ENCODE measurements at places on chromosomes 16 and 17.

GRCh38 chr16:68447653-68448359 lies 502 bp downstream of the SMPD3 start:
- no peak for DNase-seq

GRCh38 chr16:87266846-87267245 lies 50.3 kb downstream of the C16orf95 start:
- DNase-seq, result no peak

GRCh38 chr16:9966569-9967157 lies 215.6 kb downstream of the GRIN2A start:
- no peak for DNase-seq

DNA sequence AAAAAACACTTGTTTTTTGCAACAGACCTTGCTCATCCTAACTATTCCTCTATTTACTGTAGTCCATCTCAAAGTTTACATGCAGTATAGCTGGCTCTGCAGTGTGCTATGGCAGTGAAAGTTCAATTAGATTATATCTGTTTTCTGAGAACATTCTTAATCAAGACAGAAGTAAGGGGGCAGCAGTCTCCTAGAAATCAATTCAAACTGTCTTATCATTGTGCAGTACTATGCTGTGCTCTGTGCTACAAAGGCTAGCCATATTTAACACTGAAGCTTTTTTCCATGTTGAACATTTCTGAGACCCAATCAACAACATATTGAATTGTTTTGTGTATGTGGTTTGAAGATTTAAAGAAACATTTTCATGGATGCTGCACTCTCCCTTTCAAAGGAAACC lies 11.4 kb downstream of the NETO2 start:
- no peak for DNase-seq

GRCh38 chr17:57785022-57785421 lies 39.9 kb upstream of the CCDC182 start:
- no peak for DNase-seq

GRCh38 chr17:48600244-48601098 lies 4.3 kb downstream of the HOXB6 start:
- DNase-seq, result no peak

DNA sequence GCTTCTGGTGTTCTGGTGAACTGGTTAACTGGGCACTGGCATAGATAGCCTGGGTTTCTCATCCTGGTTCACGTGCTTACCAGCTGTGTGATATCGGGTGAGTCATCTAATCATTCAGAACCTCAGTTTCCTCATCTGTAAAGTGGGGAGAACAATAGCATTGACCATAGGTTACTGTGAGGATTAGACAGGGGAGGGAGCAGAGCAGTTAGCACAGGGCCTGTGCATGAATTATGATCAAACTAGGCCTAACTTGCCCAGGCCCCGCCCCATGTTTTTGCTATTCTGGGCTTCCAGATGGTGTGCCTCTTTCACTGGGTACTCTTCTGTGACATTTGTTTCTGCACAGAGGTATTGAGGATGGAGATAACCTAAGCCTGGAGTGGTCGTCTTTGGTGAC lies 4.6 kb upstream of the KLHL36 start:
- DNase-seq, result no peak

GRCh38 chr16:65548470-65548869 lies 426.6 kb upstream of the CDH11 start:
- DNase-seq, result no peak

DNA sequence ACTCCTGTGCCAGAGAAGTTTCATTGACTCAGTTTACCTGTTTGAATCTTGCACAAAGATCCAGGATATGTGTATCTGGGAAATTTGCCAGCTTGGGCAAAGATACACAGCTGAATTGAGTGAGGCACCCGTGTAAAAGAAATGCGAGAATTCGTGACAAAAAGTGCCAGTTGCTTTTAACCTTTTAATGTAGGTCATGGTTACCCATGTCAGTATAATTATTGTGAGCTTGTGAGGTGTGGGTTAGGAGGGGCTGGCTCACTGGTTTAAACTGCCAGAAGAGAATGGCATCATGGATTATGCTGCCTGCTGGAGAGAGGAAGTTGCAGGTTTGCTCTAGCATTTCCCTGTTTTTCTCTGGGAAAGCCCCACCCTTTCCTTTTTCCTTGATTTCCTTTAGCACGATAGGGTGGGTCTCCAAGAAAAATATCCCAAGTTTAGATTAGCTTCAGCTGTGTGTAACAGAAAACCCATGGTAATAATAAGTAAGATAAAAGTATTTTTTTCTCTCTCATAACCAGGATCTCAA lies 24.8 kb upstream of the NDRG4 start:
- DNase-seq, result no peak

GRCh38 chr16:19431636-19432340 lies 14.1 kb downstream of the TMC5 start:
- no peak for DNase-seq

DNA sequence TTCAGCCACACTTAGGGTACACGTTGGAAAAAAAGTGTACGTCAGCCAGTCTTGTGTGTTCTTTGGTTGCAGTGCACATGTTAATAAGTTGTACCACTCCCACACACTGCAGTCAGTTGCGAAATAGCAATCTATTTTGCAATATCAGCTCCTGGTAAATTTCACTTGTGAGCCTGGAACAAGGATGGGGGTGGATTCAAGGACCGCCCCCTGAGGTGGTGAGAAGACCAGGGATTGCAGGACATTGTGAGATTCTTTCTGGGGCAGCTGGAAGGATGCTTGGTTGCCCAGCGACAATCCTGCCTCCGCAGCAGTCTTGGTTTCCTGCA lies 78.6 kb upstream of the ZFHX3 start:
- no peak for DNase-seq

DNA sequence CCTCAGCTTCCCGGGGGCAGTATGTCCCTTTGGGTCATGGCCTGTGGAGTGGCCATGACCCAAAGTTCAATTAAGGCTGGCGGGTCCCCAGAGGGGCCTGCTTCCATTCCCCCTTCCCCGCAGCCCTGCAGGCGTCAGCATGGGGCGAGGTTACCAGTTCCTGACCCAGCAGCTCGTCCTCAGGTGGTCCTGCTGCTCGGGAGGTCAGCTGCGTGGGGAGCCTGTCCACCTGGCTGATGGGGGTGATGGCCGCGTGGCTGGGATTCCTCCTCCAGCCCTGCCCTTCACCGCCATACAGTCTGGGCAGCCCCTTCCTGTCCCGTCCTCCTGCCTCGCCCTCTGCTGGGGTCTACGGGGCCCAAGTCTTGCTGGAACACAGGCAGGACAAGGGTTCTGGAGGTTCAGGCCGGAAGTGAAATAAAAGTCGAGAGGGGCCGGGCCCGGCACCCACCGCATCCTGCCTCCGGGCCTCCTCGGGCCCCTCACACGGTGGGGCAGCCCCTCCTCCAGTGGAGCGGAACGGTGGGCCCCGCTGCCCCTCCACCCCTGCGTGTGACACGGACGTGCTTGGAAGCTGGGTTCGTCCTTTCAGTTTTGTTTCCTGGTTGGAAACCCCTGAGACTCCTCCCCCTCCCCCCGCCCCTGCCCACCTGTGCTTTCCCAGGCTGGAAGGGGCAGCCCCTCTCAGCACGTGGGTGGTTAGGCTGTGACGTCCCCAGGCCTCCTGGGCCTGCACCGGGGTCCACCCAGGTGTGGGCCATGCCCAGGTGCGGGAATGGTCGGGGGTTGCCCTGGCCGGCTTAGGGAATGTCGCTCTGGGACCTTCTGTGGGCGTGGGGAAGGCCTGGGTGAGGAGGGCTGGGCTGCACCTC lies 6.8 kb downstream of the UBALD2 start:
- no peak for DNase-seq

DNA sequence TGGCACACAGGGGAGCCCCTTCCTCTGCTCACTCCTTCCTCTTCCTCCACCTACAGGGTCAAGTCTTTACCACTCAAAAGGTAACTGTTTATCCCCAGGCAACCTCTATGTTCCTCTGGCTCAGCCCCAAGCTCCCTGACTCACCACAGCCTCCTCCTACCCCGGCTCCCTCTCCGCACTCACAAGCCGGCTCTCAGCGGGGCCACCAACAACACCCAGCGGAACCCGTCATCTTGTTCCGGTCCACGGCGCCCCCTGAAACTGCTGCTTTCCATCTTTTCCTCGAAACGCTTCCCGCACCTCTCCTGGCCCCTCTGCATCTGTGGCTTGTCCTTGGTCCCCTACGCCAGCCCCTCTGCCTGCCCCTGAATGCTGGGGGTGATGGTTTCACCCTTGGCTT lies 58.4 kb downstream of the NXN start:
- DNase-seq, result no peak

GRCh38 chr16:88533381-88533917 lies 36.8 kb upstream of the ZC3H18 start:
- DNase-seq, result no peak

GRCh38 chr17:33639103-33639880 lies 346.2 kb upstream of the ASIC2 start:
- no peak for DNase-seq

- no peak for DNase-seq
These were observed 73.6 kb downstream of the SOCS1 start for GRCh38 chr16:11182411-11182810.

GRCh38 chr16:86020971-86021370 lies 122.0 kb downstream of the IRF8 start:
- DNase-seq, result no peak

- DNase-seq, result no peak
These were observed 9.8 kb downstream of the TMEM208 start for GRCh38 chr16:67236563-67237395.

- DNase-seq, result no peak
These were observed 320.1 kb downstream of the CBLN1 start for GRCh38 chr16:48961546-48961945.

GRCh38 chr16:77705351-77705750 lies 17.0 kb upstream of the NUDT7 start:
- no peak for DNase-seq

- no peak for DNase-seq
These were observed 130.4 kb downstream of the SLC39A11 start for GRCh38 chr17:72962106-72962505.

DNA sequence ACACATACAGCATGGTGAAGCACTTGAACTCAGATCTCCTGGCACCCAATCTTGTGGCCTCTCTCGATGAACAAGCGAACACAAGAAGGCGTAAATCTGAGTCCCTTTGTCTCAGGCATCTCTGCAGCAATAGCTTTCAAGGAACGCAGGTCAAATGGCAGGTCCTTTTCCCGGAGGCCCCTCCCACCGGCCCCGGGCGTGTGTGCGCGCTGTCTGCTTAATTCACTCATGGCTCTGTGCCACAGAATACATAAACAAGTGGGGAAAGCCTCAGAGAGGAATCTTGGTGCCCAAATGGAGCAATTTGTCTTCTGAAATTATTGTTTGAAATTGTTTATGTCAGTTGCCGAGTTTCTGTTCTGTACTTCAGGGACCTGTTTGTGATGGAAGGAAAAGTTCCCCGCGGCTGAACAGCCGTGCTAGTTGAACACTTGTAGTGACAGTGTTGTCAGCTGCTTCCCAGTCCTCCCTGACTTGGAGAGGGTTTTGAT lies 14.8 kb downstream of the MYOCD start:
- DNase-seq, result no peak

DNA sequence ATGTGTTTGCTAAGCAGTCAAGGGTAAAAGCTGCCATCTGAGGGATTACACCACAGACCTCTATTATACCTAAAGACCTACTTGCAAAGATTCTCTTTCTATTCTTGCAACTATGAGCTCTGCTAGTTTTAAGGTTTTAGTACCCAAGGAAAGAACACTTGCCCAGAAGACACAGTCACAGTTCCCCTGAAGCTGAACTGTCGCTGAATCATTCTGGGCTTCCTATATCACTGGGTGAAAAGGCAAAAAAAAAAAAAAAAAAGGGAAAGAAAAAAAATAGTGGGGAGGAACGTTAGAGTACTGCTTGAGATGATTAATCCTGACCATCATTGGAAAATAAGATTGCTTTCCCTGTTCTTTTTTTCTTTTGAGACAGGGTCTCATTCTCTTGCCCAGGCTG lies 37.9 kb downstream of the LYRM1 start:
- DNase-seq, result no peak

DNA sequence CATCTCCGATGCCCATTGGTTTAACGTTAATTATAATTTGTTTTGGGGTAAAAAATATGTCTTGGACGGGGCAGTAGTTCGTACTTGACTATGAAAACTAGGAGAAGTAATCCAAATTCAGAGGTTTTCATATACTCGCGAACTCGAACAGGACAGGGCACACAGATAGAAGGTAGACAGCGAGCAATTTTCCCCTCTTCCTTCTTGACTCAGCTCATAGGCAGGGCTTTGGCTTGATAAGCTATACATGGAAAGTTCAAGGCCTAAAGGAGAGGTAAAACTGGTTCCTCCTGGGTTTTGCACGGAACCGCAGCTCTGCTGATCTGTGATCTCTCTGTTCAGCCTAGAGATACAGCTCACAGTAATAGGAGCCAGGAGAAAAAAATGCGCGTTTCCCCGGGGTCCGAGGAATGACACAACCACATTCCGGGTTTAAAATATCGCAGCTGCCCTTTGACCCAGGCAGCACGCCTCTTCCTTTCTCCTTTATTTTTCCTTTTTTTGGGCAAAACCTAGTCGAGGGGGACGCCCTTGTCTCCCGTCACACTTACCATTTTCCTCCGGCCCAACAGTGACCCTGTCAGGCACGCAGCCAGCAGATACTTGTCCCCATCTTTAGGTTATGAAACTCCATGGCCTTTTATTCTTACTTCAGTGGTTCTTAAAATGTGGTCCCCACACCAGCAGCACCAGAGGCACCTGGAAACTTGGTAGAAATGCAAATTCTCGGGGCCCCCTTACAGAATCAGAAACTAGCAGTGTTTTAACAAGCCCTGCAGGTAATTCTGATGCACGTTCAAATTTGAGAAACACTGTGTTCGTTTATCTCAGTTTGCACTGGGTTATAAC lies 1.7 kb upstream of the LASP1 start:
- DNase-seq, result no peak

- no peak for DNase-seq
These were observed 279.6 kb upstream of the AXIN2 start for GRCh38 chr17:65841089-65841488.

GRCh38 chr17:72393553-72393952 lies 272.7 kb downstream of the SOX9 start:
- DNase-seq, result no peak

- no peak for DNase-seq
These were observed 17.1 kb downstream of the ITGB4 start for GRCh38 chr17:75738218-75738802.

DNA sequence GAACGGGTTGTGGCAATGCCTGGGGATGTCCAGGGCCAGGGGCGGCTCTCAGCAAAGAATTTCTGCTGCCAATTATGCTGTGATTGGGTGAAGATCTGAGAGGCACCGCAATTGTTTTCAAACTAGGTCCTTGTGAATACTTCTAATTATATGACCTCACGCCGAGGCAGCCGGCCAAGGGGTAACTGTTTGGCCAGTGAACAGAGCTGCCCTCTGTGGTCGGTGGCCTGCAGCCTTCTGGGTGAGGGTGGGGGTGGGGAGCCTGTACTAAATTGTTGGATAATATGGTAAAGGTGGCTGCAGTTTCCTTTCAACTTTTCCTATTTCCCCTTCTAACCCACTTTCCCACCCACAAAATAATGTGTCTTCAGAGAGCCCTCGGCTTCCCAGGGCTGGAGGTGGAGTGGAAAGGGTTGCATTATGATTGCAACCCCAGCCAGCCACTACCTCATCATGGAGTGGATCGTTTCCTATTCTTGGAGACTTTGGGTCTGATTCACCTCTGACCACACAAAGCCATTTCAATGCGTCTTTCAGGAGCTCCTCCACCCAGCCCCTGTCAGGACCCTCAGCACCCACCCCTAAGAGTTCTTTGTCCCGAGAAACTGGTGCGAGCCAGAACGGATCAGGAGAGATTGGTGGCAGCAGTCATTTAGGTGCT lies 2.0 kb upstream of the DNAI2 start:
- DNase-seq, result no peak
